ENCODE measurements at places on chromosomes 5 and 9.

DNA sequence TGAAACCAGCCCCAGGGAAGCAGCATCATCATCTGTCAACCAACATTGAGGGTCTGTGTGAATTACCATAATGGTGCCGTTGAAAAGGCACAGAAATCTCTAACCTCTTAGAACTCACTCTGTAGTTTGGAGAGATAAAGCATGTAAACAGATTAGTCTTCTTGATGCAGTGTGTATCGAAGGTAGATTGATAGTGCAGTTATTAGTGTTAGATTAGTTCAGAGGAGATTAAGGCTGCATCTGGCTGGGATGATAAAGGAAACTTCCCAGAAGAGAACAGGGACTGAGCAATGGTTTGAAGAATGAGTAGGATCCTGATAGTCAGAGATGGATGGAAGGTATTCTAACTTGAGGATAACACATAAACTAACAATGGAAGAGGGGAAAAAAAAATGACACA is 651.5 kb downstream of the TLE1 start:
- DNase-seq, result no peak

- no peak for DNase-seq
Measured at GRCh38 chr5:14174230-14174636, 31.1 kb downstream of the TRIO start.

DNA sequence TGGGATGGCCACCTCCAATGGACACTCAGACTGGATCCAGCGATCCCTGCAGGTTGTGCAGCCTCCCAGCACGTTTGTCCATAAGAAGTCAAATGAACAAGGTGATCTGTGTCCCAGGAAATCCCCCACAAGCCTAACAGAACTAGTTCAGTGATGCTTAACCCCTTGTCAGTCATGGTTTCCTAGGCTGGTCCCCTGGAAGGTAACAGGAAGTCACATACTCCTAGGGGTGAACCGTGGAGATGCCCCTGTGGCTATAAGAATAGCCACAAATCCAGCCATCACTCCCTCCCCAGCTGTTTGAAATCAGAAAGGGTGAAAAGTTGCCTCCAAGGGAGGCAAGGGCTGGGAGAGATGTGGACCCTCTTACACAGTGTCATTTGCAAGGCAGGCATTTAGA is 22.5 kb downstream of the PAX5 start:
- DNase-seq, result no peak

DNA sequence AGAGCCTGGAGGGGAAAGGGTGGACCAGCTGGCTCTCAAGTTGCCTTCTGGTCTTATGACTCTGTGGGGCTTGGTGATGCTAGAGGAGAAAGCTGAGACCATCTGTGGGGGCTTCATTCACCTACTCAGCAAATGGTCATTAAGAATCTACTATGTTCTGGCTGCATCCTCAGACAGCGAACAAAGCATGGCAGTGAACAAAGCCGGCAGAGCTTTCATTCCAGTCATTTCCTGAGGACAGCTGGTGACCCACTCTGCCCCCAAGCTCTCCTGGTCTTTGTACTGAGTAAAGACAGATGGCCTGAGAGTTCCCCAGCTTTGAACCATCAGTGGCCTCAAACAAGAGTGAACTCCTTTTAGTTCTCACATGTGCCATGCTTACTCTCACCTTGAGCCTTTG is 48.0 kb downstream of the FGF1 start:
- no peak for DNase-seq

DNA sequence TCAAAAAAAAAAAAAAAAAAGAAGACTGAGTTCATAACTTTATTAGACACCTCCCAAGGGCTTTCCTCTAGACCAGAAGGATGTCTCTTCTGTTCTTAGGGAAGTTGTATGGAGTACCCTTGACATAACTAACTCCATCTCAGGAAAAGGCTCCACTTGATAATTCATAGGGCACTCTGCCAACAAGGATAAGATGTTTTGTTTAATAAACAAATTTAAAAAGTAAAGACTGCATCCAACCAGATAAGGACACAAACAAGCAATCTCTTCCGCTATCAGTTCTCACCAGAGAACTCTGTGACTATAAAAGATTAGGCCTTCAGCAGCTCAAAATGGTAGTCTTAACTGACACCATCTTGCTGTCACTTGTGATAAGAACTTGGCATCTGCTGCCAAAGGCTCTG is 65.8 kb downstream of the SFXN1 start:
- no peak for DNase-seq

GRCh38 chr9:136031741-136032730 is 63.1 kb downstream of the NACC2 start:
- no peak for DNase-seq

GRCh38 chr5:132886064-132886823 is 12.8 kb downstream of the LEAP2 start:
- DNase-seq, result no peak

DNA sequence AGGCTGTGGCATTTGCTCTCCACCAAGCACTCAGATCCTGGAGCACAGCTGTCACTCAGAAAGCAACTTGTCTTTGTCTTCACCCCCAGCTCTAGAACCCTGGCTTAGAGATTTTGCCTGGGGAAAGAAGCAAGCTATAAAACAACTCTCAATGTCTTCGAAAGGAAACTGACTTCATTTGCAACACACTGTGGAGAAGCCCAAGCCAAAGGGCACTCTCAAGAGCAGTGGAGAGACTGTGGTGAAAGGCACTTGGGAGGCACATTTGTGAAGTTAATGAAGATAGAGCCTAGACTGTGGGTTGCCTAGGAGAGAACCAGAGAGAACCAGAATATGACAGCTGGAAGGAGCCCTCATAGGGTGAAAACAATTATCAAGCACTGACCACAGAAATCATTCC is 103.4 kb downstream of the CFAP95 start:
- no peak for DNase-seq

- no peak for DNase-seq
Measured at GRCh38 chr9:20997503-20998076, 33.9 kb downstream of the HACD4 start.

GRCh38 chr5:143772621-143773020 is 39.3 kb upstream of the HMHB1 start:
- no peak for DNase-seq
